Neural crest cell (in vitro differentiated cells): ENCODE measurements at places on chromosomes 5 and 9.
A peak's percentile ranks its signal among the peaks of the same experiment; 100 is the strongest.

DNA sequence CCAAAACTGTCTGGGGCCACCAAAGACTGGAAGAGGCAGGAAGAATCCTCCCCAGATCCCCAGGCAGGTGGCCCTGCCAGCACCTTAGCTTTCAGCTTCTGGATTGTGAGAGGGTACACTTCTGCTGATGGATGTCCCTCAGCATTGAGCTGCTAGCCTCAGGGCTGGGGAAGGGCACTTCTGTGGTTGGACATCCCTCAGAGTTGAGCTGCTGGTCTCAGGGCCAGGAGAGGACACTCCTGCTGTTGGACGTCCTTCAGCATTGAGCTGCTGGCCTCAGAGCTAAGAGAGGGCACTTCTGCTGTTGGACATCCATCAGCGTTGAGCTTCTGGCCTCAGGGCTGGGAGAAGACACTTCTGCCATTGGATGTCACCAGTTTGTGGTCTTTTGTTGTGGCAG lies 83.8 kb upstream of the FCN1 start:
- DNase-seq: no peak

- no peak for DNase-seq
These were observed 32.6 kb upstream of the SLC6A19 start for GRCh38 chr5:1168796-1169195.

DNA sequence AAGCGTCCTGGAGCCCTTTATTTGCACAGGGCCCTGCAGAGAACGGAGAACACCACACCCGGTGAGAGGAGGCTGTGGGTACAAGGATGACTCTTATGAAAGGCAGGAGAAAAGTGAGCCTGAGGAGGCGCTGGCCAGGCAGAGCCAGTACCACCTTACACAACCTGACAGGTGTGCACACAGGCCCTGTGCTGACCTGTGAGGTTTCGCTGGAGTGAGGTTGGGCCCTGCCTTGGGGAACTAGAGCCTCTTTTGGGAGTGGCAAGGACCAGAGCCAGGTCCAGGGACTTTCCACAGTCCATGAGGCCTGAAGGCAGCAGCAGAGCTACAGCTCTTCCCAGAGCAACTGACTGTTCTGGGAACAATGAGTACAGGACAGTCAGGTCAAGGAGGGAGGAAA lies 3.1 kb downstream of the SRD5A1 start:
- no peak for DNase-seq

DNA sequence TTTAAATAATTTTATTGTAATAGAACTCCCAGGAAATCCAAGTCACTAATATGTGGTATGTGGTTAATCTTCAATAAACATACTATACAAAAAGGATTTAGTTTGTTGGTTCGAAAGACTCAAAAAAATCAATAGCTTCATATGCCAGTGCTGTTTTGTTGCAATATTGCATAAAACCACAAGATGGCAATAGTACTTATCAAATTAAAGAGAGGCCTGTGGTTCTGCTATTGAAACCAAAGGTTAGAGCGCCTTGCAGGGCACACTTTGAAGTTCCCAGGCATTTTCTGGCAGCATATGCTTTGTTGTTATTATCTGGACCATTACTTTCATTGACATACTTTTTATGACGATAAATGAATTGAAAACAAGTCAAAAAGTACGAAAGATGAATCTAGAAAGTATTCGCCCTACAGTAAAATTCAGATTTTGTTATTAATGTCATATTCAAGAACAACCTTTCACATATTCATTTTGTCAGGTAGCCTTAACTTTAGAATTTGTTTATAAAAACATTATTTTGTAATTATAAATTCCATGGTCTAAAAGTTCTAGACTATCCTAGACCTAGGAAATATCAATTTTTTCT lies 316.3 kb downstream of the MCTP1 start:
- DNase-seq: peak; percentile 40

DNA sequence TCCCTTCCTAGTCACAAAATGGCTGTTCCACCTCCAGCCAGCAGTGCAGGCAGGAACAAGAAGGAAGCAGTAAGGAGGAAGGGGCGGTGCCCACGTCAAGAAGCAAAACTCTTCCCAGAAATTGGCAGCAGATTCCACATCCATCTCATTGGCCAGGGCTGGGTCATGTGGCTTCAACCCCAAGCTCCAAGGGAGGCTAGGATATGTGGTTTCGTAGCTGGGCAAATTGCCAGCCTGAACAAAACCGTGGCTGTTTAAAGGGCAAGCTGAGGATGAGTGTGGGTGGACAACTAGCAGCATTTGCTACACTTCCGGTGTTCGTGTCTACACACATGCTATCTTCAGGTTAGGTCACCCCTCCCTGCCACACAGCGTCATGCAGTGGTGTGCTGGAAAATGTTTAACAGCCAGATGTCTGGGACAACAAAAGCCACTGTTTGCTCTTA lies 92.1 kb upstream of the MAP1B start:
- DNase-seq: no peak

- no peak for DNase-seq
These were observed 165.5 kb downstream of the OLFM1 start for GRCh38 chr9:135252980-135253304.

DNA sequence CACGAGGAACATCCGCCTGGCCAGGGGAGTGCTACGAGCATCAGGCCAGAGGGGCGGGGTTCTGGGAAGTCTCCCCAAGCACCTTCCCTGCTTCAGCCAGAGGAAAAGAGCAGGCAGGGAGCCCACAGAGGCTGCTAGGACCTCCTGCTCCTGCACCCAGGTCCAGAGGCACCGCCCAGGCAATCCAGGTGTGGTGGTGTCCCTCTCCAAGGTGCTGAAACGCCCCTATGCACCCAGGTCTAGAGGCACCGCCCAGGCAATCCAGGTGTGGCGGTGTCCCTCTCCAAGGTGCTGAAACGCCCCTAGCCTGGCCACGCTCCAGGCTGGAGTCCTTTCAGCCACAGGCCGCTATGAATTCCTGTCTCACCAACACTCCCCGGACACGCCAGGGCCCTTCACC lies 10.7 kb upstream of the UBAC1 start:
- no peak for DNase-seq

GRCh38 chr5:98334946-98335345 lies 438.5 kb upstream of the RGMB start:
- no peak for DNase-seq

- no peak for DNase-seq
These were observed 71.0 kb downstream of the INVS start for GRCh38 chr9:100170085-100170484.

- DNase-seq: no peak
These were observed 141.3 kb downstream of the SREK1 start for GRCh38 chr5:66285343-66285922.

- DNase-seq: no peak
These were observed 37.4 kb downstream of the C9orf50 start for GRCh38 chr9:129583308-129584038.

GRCh38 chr9:89386797-89387196 lies 68.5 kb downstream of the SECISBP2 start:
- no peak for DNase-seq

DNA sequence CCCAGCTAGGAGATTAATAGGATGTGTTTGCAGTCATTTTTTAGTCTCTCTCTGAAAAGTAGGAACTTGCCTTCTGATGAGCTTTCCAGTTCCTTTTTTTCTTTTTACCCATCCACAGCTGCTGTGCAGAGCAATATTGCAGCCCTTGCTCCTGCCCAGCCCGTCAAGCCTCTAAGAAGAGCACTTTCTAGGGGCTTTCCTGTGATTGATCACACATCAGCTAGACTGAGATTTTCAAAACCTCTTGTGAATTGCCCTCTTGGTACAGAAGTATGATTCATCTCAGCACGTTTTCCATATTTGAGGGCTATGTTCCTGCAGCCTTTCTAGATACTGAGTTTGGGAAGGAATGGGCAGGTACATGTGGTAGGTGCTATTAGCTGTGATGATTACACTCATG lies 93.9 kb downstream of the GALNT10 start:
- DNase-seq: no peak

- DNase-seq: no peak
These were observed 728.8 kb downstream of the NR2F1-AS1 start for GRCh38 chr5:92852219-92852618.

DNA sequence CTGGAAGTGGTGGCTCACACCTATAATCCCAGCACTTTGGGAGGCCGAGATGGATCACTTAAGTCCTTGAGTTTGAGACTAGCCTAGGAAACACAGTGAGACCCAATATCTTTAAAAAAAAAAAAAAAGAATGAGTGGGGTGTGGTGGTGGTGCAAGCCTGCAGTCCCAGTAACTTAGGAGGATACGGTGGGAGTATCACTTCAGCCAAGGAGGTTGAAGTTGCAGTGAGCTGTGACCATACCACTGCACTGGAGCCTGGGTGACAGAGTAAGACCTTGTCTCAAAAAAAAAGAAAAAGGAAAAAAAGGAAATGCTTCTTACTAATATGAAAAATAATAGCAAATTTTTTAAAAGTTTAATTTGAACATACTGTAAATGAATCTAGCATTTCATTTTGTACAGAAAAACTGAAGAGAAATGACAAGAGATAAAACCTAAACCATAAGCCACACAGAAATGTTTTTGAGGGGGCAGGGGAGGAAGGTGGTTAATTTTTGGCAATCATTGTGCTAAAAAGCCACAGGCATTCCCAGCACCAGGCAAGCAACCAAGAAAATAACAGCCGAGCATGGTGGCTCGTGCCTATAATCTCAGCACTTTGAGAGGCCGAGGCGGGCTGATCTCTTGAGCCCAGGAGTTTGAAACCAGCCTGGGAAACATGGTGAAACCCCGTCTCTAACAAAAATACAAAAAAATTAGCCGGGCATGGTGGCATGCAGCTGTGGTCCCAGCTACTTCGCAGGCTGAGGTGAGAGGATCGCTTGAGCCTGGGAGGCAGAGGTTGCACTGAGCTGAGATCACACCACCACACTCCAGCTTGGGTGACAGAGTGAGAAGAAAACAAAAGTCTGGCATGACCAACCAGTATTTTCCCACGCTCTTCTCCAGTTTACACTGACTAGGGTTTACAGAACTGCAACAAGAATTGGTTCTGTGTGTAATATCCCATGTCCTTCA lies 114.5 kb upstream of the NR5A1 start:
- DNase-seq: no peak

DNA sequence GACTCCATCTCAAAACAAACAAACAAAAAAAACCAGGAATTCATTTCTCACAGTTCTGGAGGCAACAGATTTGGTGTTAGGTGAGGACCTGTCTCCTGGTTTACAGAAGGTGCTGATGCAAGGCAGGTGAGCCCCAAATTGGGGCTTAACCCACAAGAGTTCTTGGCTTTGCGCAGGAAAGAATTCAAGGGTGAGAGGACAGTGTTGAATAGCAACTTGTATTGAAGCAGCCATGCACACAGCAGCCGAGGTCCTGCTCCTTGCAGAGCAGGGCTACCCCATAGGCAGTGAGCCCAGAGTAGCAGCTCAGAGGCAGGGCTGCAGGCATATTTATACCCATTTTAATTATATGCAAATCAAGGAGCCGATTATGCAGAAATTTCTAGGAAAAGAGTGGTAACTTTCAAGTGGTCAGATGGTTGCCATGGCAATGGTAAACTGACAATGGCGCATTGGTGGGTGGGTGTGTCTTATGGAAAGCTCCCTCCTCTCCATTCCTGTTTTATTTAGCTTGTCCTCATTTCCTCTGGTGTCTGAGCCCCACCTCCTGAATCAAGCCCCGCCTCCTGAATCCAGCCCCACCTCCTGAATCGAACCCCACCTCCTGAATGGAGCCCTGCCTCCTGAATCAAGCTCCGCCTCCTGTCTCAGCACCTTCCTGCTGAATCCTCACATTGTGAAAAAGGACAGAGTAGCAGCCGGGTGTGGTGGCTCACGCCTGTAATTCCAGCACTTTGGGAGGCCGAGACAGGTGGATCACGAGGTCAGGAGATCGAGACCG lies 34.5 kb upstream of the COL5A1 start:
- no peak for DNase-seq

GRCh38 chr5:150497274-150497988 lies 10.5 kb upstream of the NDST1 start:
- no peak for DNase-seq

DNA sequence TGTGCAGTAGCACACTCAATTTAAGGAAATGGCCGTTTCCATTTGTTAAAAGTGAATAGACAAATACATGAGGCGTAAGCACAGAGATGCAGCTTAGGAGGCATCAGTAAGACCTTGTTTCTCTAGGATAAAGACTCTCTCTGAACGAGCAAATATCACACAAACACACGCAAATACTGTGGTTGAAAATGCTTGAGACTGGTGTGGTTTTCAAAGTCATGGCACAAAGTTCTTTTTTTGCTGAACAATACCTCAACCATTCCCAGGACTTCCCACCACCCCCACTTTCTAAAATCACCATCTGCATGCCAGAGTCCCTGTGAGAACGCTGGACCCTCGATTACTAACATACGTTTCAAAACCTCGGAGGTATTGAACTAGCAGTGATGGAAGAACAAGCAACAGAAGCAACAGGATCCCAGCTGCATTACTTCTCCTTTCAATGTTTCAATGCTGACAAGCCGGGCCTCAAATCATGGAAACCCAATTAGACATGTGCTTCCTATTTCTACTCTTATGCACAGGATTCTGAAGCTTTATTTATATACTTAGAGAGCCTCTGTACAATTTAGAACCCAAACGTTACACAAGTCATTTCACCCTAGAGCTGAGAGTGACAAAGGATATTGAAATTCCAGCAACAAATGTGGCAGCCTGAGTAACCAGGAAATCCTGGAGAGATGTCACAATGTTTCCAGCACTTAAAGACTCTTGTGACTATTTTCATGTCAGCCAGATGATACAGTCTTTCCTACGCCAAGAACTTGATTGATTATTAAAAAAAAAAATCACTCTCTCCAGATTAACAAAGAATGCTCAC lies 63.9 kb downstream of the CDC14B start:
- DNase-seq: no peak

- no peak for DNase-seq
These were observed 33.5 kb upstream of the EGFL7 start for GRCh38 chr9:136629001-136629878.

DNA sequence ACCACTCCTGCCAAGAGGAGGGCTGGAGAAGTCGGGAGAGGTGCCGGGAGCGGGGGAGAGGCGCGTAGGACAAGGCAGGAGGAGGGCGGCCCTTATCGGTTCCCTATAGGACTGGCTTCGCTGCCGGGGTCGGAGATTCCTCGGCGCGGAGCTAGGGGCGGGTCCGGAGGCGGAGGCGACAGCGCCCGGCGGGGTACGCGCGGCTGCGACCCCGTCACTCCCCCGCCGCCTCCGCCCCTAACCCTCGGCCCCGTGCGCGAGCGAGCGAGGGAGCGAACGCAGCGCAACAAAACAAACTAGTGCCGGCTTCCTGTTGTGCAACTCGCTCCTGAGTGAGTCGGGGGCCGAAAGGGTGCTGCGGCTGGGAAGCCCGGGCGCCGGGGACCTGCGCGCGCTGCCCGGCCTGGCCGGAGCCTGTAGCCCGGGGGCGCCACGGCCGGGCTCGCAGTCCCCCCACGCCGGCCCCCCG lies 2.0 kb downstream of the GLIS3 start:
- DNase-seq: peak; percentile 66

DNA sequence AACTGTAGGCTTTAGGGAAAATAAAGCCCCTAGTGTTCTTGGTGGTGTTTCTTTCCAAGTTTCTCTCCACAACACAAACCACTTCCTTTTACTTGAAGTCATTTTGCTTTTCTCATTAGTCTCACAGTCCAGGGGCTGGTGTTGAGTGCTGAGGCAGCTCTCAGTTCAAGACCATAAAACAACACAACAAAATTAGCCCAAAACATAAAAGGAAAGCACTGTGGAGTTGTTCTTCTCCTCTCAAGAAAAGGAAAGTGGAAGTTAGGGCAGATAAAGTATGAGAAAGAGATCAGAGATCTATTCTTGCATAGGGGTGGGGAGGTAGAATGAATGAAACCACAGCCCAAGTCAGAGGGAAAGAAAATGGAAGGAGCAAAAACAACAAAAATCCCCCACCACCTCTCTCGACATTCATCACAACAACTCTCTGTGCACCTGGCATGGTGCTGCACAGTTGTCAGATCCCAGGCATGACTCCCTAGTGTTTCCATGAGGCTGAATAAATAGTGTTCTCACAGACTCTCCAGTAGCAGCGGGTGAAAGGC lies 569.9 kb downstream of the RAB3C start:
- DNase-seq: no peak
